ENCODE measurements at places on chromosomes 7 and 10.
A peak's percentile ranks its signal among the peaks of the same experiment; 100 is the strongest.

GRCh38 chr7:17502213-17503060, 204.0 kb downstream of the AHR start:
- no peak for DNase-seq

GRCh38 chr7:2273866-2274265, 31.8 kb downstream of the NUDT1 start:
- DNase-seq, result no peak

DNA sequence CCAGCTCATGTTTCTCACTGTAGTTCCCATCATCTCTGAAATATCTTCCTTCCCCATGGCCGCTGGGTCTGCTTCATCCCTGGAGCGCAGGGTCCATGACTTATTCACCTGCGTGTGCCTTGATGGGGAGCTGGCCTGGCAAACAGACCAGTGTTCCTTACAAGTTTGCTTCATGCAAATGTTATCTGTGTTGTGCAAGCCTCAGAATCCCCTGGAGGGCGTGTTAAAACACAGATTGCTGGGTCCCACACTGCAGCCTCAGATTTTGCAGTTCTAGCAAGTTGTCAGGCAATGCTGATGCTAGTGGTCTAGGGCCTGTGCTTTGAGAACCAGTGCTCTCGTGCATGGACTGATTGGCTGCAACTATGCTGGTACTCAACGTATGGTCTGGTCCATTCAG, 7.2 kb upstream of the DMBT1 start:
- DNase-seq, result no peak

DNA sequence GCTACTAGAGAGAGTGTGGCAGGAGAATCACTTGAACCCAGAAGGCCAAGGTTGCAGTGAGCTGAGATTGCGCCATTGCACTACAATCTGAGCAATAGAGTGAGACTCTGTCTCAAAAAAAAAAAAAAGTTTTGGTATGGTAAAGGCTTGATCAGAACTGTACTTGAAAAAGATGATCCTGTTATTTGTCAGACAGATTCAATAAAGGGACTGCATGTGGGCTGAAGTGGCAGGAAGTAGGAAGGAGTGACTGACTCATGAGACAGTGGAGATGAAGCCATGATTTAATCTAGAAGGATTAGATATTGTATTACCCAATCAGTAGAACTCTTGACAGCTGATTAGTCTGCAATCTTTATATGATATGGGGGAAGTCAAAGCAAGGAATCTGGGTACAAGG, 2.7 kb upstream of the TMEM254 start:
- DNase-seq, result no peak

DNA sequence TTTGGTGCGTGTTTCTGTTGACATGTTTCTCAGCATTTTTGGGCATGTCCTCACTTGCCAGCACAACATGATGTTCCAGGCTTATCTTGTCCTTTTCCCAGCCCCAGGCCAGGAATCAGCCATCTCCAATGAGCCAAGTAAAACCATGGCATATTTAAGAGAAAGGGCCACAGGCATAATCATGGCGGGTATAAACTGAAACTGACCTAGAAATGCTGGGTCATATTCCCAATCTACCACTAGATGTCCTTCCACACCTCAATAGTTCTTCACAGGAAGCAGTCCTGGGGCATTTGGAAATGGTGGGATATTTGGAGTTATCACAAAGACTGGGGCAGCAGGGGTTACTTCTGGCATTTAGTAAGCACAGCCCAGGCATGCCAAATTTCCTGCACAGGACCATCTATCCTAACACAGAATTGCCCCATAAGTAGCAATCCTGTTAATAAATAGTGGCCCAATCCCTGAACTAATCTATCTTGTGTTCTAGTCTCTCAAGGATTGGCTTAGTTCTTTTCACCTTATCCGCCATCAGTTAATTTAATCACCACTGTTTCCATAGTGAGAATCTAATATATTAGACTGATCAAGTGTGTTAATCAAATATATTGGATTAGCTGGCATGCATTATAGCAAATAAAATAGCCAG, 101.6 kb downstream of the NPSR1 start:
- DNase-seq, result peak; percentile 68

DNA sequence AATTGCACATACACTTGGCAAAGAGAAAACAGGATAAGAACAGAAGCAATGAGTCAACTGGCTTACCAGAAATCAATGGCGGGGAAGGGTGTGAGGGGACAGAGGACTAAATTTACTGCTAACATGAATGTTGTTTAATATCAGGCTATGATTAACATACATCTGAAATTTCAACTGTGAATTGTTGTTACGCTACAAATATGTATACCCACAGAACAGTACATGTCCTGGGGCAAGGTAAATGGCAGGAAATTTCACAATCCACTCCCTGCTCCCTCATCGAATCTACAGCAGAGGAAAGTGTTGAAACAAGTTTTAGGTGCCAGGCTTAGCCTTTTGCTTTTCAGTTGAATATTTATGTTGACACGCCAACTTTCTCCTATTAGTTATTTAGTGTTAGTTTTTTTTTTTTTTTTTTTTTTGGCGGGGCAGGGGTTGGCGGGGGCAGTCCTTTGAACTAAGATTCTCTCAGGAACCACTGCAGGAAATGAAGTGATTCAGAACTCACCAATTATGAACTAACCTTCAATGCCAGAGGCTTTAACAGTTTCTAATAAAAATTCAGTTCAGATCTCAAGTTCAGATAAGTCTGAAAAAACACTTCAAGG, 99.0 kb downstream of the UBE2H start:
- DNase-seq, result no peak

- no peak for DNase-seq
Observed at GRCh38 chr10:64408391-64409183, 887.4 kb downstream of the REEP3 start.

DNA sequence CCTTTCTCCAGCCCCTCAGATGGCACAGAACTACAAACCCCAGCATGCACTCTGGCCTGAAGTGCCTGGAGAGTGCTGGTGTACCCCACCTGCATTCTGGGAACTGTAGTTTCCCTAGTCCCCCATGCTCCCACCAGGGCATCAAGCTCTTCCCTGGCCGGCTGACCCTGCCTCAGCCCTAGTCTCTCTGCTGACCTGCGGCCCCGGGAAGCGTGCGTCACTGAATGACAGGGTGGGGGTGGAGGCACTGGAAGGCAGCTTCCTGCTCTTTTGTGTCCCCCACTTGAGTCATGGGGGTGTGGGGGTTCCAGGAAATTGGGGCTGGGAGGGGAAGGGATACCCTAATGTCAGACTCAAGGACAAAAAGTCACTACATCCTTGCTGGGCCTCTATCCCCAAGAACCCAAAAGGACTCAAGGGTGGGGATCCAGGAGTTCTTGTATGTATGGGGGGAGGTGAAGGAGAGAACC, 2.1 kb downstream of the NOS3 start:
- no peak for DNase-seq

DNA sequence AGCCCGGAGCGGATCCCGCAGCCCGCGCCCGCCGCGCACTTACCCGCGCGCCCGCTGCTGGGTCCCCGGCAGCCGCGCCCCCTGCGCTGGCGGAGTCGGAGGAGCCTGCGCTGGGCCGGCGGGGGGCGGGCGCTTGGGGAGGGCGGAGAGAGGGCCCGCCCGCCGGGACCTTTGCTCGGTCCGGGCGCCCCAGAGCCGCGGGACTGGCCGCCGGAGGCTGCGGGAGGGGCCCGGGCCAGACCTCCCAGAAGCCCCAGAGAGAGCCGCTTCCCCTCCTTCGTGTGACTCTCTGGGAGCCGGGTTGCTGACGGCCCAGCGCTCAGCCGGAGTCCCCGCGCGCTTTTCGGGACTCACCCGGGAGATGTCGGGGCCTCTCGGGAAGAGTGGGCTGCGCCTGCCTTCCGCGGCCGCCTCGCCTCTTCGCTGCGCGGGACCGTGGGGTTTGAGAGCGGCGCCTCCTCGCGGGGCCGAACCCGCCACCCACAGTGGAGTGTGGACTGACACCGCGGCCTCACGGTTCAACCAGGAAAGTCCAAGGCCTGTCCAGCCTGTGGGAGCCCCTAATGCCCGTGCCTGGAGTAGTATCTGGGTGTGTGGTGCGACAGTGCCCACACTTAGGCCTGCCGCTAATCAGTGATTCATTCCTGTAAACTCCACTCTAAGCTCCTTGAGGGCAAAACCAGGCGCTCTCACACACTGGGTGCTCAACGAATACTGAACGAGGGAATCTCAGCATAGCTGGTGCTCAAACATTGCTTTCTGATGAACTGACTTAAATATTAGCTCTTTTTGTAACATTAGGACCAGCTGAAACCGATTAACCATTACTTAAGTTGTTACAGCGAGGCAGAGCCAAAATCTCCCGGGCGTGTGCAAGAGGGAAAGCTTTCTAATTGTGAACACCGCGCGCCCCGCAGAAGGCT, at the start of gene GSDME:
TSS of gene GSDME (minus strand) at position 112 of the 923 bp plus-strand sequence. CDS start 7,690 bp downstream, outside the sequence.
- no peak for DNase-seq

GRCh38 chr10:97039538-97040247, 146.1 kb downstream of the SLIT1 start:
- no peak for DNase-seq

GRCh38 chr7:1095621-1096155, 7.8 kb downstream of the GPER1 start:
- no peak for DNase-seq

DNA sequence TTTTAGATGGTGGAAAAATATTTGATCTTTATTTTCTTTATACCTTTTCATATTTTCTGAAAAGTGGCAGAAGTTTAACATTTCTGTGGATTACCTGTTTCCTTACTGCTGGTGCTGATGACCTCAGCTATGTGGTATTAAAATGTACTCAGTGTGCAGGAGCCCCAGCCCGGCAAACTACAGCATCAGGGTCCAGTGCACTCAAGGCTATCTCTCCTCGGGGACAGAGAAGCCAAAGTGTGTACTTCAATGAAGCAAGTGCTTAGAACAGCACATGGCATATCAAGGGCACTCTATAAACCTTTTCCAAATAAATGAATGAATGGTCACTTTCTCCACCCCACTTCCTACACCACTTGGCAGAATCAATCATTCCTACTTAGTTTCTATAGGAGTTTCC, 111.8 kb downstream of the HIP1 start:
- DNase-seq, result no peak

- no peak for DNase-seq
Observed at GRCh38 chr7:50307368-50308032, 3.0 kb downstream of the IKZF1 start.

GRCh38 chr7:83520726-83521125, 128.2 kb downstream of the SEMA3E start:
- DNase-seq, result peak; percentile 59

DNA sequence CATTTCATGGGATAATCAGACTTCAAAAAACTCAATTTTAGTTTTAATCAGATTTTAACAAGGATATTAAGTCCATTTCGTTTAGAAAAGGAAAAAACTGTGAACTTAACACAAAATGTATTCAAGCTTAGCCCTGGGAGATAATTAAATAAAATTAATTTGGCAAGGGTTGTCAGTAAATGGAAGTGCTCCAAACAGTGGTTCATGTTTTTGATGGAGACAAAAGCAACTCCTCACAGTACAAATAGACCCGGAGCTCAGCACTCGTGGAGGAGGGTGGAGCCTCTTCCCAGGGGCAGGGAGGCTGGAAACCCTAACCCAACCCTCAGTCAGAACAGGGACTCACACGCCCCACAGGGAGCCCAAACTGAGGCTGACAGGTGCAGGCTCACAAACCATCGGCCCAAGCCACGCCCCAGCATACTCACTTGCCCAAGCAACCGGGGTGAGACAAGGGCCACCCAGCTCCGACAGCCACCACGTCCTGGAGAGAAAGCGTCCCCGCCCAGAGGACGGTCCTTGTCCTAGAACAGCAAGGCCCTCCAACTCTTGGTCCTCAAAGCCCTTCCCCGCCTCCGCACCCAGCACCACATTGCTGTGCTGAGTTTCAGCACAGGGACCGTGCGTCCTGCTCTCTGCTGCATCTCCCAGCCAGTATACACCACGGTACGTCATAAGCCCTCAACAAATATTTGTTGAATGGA, 39.8 kb downstream of the MAD1L1 start:
- peak; percentile 24 for DNase-seq

GRCh38 chr10:58780476-58780875, 267.8 kb downstream of the BICC1 start:
- DNase-seq, result no peak

DNA sequence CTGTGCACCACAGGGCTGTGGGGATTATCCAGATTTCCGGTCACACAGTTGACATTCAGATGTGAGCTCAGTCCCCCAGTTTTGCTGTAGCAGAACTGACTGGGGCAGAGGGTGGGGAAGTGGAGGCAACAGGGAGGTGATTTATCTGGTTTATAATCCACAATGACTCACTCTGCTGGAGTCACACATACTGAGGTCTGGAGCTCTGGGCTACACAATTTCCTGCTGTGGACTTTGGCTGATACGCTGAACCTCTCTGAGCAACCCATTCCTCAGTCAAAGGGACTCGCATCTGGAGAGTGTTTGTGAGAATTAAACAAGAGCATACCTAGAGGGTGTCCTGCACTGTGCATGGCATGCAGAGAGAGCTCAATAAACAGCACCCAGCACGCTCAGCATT, 64.8 kb upstream of the PLPP4 start:
- no peak for DNase-seq

DNA sequence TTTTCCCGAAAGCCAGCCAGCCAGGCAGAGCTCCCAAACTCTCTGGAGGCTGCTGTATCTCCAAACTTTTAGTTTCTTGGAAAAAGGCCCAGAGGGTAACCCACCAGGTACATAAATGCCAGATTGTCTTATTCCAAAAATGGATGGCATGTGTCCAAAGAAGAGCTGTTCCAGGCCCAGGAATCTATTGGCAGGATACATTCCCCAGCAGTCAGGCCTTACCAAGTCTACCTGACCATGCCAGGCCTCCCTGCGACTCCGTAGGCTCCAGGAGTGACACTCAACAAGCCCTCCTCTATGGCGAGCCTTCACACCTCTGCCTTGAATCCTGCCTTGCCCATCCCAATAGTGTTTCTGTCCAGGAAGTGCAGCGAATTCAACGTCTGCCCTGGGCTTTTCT, 95.6 kb downstream of the GRB10 start:
- no peak for DNase-seq

DNA sequence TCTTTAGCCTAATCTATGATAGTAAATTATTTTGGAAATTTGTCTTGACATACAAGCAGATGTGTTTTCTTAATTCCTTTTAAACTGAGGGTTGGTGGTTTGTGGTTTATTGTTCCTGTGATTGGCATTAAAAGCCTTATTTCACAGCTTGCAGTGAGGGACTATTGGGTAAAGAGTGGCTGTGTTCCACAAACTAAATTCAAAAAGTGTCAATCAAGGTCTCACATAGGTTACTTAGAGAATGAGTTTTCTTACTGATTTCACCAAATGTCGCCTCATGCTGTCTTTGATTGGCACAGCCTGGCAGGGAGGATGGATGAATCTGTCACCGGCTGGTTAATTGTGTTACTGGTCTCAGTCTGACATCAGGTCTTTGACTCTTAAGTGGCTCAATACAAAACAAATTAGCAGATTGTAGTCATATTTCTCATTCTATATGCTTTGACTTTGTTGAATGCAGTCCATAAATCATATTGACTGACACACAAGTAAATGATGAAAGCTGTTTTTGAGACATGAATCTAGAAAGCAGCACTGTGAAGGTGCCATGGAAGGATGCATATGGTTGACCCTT, 66.8 kb upstream of the CYP26C1 start:
- no peak for DNase-seq
